ENCODE measurements at places on chromosomes 12 and 14. TPM values are rescaled to one million over a fixed set of nuclear protein-coding genes. Genes with fewer than 3 reads are reported as not detected.

CATSPERB gene
- total RNA-seq = 6.7 TPM

GPD1 gene
- total RNA-seq = 0.55 TPM

DNA sequence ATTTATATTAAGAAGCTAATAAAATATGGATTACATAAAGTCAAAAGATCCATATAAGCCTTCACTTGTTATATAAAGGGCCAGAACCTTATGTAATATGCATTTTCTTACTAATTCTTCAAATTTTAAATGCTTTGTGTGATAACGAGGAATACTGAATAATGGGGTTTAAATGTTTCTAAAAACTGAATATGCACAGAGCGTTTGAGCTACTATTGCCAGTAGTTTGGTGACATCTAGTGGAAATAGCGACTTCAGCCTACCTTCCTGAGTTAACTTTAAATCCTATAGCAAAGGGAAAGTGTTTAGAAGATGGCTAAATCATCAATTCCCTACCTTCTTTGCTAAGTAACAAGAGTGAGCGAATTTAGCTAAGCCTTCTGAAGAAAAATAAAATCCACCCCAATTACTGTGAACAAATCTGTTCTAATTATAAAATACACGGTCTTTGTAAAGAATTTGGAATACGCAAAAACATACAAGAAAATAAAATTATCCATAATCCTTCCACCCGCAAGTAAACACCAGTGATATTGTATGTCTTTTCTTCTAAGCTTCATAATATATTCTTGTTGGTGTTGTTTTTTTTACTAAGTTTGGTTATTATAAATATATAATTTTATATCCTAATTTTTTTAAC is 115.5 kb upstream of the G2E3 start:
- DNase-seq = no peak

OR4E2 gene
- not detected for total RNA-seq

GRCh38 chr14:71675126-71675899 is 256.9 kb upstream of the RGS6 start:
- DNase-seq = no peak

DNA sequence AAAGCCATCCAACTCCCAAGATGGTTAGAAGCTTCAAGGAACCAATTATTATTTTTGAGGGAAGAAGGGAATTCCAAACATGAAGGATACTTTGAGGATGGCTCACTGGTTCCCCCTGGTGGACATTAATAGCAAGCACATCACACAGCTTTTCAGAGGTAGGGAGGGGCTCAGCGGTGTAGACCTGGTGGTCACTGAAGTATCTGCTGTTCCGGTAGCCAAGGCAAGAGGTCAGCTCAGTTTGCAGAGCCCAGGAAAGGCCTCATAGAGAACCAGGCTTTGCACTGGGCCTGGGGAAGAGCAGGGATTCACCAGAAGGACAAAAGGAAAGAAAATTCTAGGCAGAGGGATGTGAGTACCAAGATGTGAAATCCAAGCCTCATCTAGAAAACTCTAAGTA is 118.7 kb downstream of the KSR2 start:
- no peak for DNase-seq

DNA sequence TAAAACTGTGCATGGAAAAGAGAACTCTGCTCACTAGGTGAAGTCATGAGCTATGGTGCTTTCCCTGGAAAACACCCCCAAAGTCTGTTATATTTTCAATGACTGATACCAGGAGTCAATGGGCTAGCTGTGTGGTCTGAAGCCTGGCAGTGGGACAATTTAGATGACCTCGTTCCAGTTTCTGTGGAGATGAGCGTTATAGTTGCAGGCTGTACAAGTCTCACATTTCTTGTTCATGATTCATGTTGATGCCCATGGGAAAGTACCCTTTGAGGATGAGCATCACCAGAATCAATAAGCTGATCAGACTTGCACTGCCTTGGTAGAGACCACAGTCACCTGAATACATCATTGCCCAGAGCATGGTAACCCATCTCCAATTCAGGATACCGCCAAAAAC is 70.7 kb downstream of the NOVA1 start:
- DNase-seq = no peak

GRCh38 chr12:130009961-130010360 is 106.1 kb upstream of the TMEM132D start:
- DNase-seq = no peak

RNASE7 gene
- not detected for total RNA-seq

DNA sequence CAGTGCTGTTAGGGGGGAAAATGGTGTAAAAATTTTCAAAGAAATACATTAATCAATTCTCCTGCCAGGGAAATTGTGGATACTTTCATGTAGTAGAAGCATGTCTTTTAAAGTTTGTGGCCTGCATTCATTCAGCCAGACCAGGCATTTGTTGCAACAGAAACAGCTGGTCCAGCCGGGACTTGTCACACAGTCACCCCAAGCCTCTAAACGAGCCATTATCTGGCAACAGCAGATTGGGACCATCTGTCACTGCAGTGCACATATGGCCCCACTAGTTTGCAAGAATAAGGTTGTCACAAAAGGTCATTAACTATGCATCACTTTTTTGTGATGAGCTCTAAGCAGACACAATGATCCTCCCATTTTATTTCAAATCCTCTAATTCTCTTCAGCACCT is 193.9 kb downstream of the PHLDA1 start:
- DNase-seq = no peak

DCN gene
- total RNA-seq = 1,524 TPM

GRCh38 chr14:99035712-99036610 is 236.0 kb downstream of the BCL11B start:
- peak; percentile 94 for DNase-seq

CGRRF1 gene
- total RNA-seq = 52.8 TPM

DNA sequence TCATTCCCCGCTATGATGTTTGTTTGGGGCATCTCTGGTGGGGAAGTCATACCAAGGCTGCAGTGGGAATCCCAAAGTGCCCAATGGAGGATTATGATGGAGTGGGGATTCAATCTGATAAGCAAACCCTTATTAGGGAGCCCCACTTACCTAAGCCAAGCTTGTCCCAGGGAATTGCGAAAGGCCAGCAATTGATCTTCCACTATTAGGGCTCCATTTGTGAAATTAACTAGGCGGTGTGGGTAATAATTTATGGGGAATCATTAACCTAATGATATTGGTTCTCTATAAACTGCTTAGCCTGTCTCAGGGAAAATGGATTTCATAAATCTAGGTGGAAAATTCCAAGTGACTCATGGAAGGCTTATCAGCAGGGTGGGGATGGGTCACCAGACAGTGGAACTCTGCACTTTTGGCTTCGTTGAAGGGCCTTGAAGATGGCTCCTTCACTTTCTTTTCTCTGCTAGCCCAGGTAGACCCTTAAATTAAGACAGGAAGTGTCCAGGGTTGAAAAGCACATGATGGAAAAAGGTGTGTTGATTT is 113.0 kb upstream of the WSCD2 start:
- DNase-seq = no peak

- DNase-seq = no peak
Measured at GRCh38 chr12:104638851-104639240, 182.1 kb downstream of the CHST11 start.

- DNase-seq = no peak
Measured at GRCh38 chr12:100077367-100077766, 65.3 kb downstream of the BLTP3B start.

ATL1 gene
- total RNA-seq = 9.1 TPM

GRCh38 chr12:442235-442884 is 17.4 kb upstream of the B4GALNT3 start:
- peak; percentile 65 for DNase-seq

DNA sequence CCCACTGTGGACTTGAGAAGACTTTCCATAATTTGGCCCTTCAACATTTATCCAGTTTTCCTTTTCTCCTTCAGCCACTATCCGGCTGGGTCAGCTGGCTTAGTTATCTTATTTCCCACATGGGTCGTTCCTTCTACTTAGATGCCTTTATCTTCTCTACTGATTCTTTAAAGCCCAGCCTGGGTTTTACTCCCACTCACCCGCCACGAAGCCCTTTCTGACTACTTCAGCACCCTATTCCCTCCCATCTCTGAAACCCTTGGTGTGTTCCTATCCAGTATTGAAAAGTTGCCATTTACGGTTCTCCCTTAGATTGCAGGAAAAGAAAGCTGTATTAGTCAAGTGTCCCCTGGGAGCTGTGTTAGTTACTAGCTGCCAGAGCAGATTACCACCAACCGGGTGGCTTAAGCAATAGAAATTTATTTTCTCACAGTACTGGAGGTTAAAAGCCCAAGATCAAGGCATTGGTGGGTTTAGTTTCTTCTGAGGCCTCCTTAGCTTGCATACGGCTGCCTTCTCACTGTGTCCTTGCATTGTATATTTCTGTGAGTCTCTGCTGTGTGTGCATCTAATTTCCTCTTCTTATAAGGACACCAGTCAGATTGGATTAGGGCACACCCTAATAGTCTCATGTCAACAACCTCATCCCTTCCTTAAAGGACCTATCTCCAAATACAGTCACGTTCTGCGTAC is 105.5 kb downstream of the GPATCH2L start:
- DNase-seq = no peak

- DNase-seq = no peak
Measured at GRCh38 chr12:48572326-48572725, 2.5 kb upstream of the LALBA start.

DNA sequence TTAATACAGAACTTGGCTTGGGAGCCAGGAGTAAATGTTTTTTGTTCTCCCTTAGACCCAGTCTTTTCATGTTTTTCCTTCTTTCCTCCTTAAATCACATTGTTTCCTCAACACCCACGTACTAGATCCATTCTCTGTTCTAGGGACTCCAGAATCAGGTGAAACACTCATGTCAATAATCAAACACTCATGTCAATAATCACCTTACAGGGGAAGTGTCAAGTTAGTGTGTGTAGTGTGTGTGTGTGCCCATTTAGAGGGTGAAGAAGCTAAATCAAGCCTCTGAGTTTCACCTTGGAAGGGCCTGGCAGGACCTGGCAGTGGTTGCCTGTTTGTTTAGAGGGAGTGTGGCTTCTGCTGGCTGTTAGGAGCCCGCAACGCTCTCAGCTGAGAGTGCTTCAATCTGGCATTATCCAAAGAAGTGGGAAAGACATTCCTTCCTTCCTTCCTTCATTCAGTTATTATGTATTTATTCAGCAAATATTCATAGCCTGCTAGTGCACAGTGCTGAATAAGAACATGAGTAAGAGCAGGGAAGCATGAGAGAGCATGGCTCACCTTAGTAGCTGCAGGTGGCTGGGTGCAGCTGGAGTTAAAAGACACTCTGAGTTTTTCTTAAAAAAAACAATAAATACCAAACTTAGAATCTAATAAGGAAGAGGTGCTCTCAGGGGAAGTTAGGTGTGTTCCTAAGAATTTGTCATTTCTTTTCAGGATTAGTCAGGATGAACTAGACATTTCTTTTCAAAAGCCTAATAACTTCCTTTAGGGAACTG is 17.6 kb upstream of the EID3 start:
- no peak for DNase-seq

GRCh38 chr12:108622421-108622820 is 11.3 kb downstream of the SELPLG start:
- DNase-seq = no peak

DNA sequence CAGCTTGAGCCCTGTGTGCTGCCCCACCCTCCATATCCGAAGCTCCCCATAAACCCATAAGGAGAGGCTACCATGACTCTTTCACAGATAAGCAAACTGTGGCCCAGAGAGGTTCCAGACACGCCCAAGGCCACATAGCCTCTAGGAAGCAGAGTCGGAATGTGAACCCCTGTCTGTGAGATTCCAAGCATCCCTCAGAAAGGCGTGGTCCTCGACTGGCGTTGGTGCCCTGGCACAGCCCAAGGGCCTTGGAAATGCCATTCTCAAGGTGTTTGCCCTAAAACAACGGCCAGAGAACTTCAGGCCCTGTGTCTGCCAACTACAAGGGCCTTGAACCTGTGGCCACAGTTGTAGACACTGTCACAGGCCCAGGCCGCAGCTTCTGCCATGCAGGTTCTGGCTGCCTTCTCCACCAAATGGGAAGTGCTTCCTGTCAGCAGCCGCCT is 8.5 kb upstream of the DIO3 start:
- no peak for DNase-seq

DNA sequence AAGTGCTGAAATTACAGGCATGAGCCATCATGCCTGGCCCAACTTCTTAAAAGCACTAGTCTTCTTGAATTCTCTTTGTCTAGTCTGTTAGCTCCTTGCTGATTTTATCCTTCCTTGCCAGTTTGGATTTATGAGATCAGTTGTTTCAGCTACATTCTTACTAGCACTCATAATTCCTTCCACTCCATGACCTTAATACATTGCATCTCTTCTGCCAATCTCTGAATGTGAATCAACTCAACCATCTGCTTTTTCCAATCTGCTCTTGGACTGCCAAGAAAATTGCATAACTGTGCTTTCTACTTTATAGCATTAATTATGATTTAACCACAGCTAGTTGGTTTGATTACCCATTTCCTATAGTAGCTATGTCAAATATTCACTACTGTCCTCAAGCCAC is 14.9 kb upstream of the HEATR5A start:
- DNase-seq = no peak

- DNase-seq = no peak
Measured at GRCh38 chr14:58401587-58401986, 5.9 kb downstream of the TOMM20L start.
